ENCODE measurements at places on chromosomes 3 and 15. TPM values are rescaled to one million over a fixed set of nuclear protein-coding genes. Genes with fewer than 3 reads are reported as not detected.
A peak's percentile ranks its signal among the peaks of the same experiment; 100 is the strongest.

DNA sequence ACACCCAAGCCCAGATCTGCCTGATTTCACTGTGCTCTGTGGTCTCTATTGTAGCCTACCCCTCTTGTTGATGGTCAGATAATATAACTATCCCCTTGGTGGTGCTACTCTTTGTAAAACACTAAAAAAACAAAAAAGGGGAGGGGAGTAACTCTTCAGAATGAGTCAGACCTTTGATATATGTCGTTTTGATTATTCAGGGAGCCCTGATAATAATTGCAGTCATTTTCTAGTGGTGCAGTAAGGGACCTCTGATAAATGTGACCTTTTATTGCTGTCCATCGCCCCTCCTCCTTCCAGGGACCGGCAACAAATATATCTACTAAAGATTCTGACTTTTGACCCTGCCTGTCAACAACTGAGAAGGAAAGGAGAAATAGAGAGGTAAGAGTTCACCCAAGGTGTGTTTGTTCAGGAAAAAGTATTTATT is 45.1 kb upstream of the MAGI1 start:
- no peak for DNase-seq

- no peak for DNase-seq
These were observed 3.3 kb upstream of the SLC38A3 start for GRCh38 chr3:50201573-50202315.

GRCh38 chr3:50885070-50885850 is 210.5 kb downstream of the DOCK3 start:
- no peak for DNase-seq

- peak; percentile 66 for DNase-seq
These were observed 4.2 kb upstream of the TRAT1 start for GRCh38 chr3:108818404-108818803.

- DNase-seq = no peak
These were observed 6.8 kb upstream of the RARRES1 start for GRCh38 chr3:158739078-158739477.

DNA sequence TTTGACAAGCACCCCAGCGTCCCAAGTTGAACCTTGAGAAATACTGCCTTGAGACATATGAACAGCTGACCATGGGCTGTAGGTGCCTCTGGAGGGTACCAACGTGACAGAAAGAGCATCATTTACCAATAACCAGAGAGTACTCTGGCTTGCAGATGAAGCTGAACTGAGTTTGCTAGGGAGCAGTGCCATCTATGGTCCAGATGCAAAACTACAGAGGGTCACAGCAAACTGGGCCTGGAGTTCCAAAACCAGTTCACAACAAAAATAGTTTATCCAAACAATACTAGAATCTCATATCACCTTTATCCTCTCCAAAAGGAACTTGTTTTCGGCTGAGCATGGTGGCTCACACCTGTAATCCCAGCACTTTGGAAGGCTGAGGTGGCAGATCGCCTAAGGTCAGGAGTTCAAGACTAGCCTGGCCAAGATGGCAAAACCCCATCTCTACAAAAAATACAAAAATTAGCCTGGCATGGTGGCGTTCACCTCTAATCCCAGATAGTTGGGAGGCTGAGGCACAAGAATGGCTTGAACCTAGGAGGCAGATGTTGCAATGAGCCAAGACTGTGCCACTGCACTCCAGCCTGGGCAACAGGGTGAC is 69.3 kb downstream of the CHAC1 start:
- peak; percentile 43 for DNase-seq

DNA sequence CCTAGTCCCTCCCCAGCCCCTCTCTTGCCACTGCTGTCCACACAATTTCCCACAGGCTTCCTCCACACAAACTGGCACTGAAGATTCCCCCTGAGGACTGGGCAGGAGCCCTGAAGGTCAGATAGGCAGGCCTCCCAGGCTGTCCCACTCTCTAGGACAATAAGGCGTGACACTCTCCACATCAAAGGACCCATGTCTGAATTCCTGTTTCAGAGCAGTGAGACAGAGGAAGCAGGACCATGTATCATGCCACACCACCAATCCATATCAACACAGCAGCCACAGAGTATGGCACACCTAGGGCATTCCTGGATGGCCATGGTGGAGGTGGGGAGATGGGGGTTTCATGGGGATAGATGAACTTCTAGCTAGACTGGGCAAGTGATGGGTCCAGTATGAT is 13.8 kb upstream of the CCR1 start:
- DNase-seq = no peak

GRCh38 chr15:89870006-89870405 is 23.8 kb downstream of the AP3S2 start:
- no peak for DNase-seq

DNA sequence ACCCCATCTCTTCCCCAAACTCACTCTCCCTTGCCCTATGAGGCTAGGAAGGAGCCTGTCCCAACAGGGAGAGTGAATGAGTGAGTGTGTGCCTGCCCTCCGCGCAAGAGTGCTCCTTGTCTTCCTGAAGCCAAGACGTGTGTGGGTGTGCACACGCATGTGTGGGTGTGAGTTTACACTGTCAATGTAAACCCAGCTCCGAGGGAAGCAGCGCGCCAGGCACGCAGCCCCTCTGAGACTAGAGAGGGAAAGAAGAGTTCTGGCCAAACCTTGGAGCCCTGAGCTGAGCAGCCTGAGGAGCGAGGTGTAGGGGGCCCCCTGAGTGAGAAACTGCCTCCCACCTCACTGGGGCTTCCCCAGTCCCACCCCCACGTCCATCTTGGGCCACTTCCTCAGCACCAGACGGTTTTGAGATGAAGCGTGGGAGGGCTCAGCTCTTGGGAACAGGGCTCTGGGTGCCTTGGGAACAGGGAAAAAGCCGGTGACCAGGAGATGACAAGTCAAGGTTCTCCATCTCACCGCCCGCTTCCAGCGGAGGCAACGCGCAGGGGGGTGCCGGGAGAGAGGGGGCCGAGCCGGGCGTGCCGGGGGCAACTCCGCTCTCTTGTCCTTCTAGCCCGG is 5.1 kb downstream of the MECOM start:
- DNase-seq = no peak

- DNase-seq = no peak
These were observed 11.1 kb downstream of the TNK2 start for GRCh38 chr3:195897081-195897852.

GRCh38 chr3:151625086-151625485 is 108.6 kb upstream of the AADACL2 start:
- no peak for DNase-seq

Gene IVD
- total RNA-seq = 75.5 TPM

Gene CNTN3
- not detected for total RNA-seq

Gene C2CD4A
- 0.46 TPM for total RNA-seq

Gene FBXO40
- total RNA-seq = not detected

Gene ADCY5
- total RNA-seq = not detected
